ENCODE measurements at places on chromosomes 7 and 10.

- no peak for DNase-seq
Measured at GRCh38 chr10:126423732-126424491, 35.6 kb upstream of the ADAM12 start.

DNA sequence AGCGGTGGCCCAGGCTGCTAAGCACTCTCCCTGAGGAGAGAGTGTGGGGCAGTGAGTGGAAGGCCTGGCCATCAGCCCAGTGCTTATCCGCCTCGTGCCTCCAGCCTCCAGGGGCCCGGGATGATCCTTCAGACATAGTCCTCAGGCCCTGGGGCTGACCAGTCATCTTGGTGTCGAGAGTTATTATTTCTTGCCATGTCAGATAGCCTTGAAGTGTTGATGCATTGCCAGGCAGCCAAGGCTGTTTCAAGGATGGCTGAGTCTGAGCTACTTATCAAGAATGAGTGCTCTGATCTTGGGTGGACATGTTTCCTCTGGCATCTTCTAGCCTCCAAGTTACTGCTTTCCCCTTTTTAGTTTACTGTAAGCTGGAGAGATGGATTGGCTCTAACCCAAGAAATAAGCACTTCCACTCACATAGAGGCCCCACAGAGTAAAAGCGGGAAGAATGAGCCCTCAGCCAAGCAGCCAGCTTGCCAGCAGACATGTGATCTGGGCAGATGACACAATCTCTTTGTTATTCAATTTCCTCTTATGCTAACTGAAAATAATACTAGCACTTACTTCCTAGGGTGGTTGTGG, 136.5 kb upstream of the NAMPT start:
- DNase-seq = no peak

DNA sequence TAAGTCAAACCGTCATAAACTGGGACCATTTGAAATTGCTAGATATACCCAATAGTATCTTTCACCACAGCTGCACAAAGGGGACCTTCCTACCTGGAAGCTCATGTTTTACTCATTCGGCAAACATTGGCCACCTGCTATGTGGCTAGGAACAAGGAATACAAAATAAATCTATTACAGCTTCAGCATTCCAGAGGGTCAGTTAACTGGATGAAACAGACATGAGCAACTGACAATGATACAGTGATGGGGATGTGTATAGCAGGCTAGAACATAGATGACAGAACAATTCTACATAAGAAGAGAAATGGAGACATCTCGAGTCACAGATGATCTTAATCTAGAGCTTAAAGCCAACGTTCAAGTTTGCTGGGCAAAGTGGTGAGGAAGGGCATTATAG, 3.1 kb upstream of the SMURF1 start:
- no peak for DNase-seq

DNA sequence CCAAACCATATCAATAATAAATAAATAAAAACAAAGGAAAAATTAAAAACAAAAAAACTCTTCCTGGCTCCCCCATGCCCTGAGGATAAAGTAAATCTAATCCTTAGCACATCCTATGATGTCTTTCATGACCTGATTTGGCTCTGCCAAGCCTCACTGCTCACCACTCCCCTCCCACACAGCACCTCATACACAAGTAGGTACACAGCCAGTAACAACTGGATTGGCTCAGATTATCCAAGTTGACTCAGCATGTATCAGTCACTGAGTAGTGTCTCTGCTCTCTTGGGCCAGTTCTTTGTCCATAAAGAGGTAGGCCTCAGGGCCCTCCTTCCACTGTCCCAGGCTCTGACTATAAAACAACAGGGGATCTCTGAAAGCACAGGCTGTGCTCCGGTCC, 99.6 kb downstream of the STRA8 start:
- DNase-seq = peak; percentile 73

- no peak for DNase-seq
Measured at GRCh38 chr10:86970162-86970981, 2.1 kb downstream of the ADIRF start.

GRCh38 chr10:85926986-85927385, 439.6 kb downstream of the GRID1 start:
- no peak for DNase-seq
